ENCODE measurements at places on chromosomes 3 and 15.

DNA sequence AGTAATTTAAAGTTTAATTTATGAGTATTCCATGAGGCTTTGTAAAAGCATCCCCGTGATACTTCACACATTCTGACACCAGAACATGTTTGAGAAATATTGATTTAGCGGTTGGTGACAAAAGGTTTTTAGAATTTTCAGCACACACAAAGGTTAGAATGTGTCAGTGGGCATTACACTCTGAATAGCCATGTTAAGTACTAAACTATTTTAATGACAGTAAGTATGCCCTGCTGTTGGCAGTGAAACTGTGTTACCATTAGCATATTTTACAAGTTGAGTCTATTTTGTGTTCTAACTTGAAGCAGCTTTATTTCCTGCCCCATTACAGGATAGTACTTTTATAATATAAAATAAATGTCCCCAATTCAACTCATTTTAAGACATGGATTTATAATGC is 66.5 kb downstream of the ADAMTSL3 start:
- no peak for DNase-seq

DNA sequence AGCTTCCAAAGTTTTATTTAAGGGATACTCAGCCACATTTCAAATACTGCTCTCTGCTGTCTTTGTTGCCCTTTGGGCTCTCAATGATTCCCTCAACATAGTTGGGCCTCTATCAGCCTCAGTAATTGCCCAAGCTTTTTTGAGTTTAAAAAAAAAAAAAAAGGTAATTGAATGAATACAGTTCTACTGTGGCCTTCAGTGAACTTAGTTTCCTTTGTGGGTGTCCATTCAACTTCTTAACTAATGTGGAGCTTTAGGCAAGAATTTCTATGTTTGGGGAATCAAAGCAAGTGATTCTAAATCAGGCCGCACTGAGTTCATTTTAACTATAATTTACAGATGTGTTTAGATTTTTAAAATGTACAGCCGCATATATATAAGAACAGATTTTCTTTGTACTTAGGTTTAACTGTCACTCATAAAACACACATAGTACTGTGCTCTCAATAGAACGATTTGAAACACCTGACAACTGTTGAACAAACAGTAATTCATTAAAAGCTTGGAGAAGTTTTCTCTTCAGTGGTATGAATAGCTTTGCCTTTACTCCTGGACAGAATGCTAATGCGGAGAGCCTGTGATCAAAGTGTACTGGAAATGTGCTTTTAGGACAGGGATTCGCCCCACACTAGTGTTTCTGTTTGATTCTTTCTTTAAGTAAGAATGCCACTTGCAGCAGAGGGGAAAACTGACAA is 844.9 kb upstream of the SEMA6D start:
- DNase-seq: no peak

GRCh38 chr15:40243126-40243810 is 4.4 kb downstream of the PAK6 start:
- no peak for DNase-seq

DNA sequence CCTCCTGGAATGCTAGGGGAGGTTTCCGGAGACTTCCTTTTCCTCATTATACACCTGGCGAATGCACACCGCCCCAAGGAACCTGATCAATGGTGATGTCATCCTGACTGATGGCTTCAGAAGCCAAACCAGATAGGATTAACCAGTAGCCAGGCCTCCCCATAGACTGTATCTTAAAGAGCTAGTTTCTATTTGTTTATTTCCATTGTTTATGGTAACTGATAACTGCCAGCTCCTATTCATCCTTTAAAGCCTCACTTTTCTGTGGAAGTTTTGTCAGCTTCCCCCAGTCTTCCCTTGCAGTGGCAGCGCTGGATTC is at the start of gene MKRN2OS:
TSS of gene MKRN2OS (minus strand) at position 27 of the 319 bp plus-strand sequence. CDS start 35 bp downstream, outside the sequence.
- DNase-seq: no peak

DNA sequence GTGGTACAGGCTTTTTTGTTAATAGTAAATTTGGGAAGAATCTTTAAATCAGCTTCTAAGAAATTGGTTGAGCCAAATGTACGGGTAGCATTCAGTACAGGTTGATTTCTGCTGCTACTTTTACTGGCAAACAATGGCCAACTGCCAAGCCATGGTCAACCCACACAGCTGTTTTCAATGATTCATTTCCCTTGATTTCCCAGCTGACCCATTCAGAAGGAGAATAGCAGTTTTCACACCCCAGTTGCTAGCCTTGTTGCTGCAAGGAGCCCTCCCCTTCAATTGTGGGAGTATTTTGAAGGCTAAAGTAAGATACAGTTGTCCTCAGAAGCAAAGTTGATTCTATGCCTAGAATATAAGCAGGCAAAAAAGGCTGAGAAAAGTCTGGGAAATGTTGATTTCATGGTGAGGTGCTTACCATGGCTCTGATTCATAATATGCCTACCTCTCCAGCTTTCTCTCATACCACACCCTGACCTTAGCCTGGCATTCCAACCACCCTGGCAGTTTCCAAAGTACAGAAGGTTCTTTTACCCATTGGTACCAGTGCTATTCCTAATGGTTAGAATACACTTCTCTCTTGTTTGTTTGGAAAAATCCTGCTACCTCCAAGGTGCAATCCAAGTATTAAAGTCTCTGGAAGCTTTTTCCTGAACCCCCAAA is 320.3 kb upstream of the TGFBR2 start:
- DNase-seq: no peak

DNA sequence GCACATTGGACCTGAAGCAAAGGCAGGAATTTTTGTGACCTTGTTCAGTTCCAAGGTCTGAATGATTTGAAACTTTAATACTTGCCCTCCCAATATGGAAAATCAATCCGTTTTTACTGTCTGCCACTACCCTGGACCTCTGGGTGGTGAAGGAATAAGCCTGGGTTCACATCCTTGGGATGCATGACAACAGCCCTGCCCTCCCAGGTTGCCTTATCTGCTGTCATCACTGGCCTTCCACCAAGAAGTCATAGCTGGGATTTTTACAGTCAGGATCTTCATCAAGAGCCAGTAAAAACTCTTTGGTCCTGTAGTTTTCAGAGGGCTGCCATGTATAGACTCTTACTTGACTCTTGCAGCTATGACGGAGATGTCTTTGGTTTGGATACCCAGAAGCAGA is 128.6 kb downstream of the MYLK start:
- no peak for DNase-seq
